ENCODE measurements at places on chromosomes 6 and 20.

GRCh38 chr20:36548006-36548315, 6.6 kb downstream of the MYL9 start:
- no peak for DNase-seq

DNA sequence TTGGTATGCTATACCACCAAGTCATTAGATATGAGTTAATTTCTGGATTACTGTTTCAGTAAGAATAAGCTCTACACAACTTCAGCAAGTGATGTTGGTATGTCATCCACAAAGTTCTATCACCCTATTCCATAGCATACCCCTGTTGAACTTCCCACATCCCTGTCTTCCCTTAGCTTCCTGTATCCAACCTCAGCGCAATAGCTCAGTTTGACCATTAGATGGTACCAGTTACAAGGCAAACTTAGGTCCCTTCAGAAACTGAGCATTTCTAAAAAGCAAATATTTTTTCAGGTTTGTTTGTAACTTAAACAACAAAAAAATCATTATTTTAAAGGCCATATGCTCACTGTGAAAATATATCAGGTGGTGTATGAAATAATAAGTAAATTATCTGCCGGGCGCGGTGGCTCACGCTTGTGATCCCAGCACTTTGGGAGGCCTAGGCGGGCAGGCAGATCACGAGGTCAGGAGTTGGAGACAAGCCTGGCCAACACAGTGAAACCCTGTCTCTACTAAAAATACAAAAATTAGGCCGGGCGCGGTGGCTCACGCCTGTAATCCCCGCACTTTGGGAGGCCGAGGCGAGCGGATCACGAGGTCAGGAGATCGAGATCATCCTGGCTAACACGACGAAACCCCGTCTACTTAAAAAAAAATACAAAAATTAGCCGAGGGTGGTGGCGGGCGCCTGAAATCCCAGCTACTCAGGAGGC, 8.8 kb upstream of the MOG start:
- peak; percentile 29 for DNase-seq

DNA sequence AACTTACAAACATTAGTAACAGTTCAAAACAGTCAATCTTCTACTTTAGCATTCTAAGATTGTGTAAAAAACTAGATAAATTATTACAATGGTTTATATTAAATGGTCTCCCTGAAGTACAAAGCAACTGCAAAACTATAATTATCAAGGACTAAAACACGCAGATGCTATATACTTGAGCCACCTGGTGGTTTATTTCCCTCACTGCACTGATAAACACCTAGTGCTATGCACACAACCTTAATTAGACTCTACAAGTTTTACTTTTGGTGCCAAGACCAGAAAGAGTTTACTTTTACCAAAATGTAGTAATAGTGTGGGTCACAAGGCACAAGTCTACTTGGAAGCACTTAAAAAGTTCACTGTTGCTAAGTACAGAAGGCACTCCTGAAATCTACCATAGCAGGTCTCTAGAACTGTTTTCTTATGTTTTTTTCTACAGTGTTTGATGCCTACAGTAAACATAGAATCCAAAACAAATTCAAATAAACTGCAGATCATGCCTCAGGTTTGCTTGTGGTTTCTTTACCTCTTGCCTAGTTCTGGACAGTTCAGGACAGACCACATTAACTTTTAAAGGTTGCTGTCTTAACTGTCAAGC, 49.2 kb downstream of the GMDS start:
- peak; percentile 88 for DNase-seq

DNA sequence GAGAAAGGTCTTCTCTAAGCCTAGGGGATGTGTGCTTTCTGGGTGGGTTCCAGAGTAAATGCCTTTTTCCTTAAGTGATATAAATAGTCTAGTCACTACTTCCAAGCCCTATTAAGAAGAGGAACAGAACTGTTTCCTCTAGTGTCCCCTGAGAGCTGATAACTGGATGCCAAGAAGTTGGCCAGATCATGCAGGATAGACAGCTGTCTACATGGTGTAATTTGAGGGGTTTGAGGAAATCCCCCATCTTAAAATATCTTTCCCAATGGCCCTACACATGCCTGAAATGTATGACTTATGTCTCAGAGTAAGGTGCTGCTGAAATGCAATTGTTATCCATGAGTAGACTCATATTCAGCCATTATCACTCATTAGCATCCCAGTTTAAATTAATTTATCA, 20.2 kb upstream of the PIM1 start:
- no peak for DNase-seq

DNA sequence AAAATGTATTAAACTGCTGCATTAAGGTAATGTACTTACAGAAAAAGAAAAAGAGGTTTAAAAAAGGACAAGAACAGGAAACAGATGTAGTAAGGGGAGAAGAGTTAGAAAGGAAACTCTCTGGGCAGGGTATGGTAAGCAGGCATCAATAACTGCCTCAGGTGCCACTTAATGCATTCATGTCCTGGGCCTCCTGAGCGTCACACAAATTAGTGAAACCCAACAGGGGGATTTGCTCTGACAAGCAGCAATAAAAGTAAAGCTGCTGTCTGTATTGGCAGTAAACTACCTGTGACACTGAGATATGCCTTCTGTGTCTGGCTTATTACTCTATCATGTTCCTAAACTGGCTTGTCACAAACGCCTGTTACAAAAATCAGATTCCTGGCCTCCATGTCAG, 1.5 kb upstream of the EFHC1 start:
- no peak for DNase-seq

Data from endothelial cell of umbilical vein (primary cell).